HL-60 (cell line): ENCODE measurements at places on chromosomes 6 and 20.

DNA sequence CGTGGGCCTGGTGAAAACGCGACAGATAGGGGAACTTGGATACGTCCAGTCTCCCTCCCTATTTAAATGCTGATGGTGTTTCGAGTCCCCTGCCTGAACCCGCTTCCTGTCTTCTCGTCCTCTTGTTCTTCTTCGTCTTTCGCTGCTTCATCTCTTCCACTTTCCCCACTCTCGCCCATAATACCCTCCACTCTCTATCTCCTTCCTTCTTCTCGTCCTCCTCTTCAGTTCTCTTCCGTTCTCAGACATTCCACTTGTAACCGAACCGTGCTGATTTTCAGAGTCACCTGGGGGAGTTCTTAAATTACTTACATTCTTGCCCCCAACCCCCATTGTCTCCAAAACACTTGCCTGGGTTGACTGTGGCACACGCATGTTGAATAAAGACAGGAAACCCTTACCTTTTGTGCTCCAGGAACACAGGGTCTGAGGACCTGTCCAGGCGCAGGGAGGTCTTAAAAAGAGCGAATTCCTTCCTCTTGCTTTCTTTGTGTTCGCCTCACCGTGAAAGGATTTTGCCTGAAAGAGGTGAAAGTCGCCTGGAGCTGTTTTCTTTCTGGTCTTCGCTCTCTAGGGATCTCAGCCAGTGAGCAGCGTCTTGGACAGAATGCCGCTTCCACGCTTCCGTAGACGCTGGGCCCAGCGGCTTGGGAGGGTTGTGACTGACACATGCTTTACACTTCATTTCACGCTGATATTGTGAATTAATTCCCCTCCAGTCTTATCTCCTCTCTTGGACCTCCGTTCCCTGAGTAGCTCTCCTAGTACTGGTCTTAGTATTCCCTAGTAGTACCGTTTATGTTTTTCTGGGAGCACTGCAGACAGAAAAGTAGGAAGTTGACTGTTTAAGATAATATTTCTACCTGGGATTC lies 184.0 kb downstream of the GPX5 start:
- DNase-seq: no peak

DNA sequence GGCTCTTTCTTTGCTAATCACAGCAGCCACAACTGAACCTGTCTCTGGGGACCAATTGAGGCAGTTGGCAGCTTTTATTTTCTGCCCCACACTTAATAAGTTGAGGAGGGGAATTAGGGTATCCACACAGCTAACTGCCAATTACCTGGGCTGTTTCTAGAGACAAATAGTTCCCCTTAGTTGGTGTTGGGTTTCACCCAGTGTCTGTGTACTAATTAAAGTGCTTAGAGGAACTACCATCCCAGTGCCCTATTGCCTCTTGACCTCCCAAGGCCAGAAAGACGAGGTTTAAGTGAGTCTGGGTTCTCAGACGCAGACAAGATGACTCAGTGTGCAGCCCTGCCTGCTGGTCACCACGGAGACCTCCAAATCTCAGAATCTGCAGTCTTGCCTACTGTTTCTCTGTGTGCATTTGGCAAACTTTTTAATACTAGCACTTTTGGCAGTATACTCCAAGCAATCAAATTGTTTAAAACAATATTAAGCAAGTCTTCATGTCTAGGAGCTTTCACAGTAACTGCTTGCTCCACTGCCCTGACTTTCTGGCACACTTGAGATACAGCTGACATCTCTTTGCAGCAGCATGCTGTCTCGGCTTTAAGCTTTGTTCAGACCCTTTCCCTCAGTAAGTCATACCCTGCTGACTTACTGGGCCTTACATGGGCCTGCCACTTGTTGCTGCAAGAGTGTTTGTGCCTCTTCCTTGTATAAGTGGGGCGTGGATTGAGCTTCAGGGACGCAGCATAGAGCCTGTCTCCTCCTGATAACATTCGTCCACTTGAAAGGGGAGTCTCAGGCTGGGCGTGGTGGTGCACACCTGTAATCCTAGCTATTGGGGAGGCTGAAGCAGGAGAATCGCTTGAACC lies 31.9 kb downstream of the STK35 start:
- no peak for DNase-seq

- DNase-seq: no peak
Observed at GRCh38 chr20:33862709-33863403, 51.7 kb downstream of the CHMP4B start.

GRCh38 chr6:73176057-73176456 lies 49.2 kb downstream of the KHDC1L start:
- no peak for DNase-seq

GRCh38 chr6:130620338-130620781 lies 206.8 kb upstream of the SMLR1 start:
- DNase-seq: no peak

GRCh38 chr6:2796861-2797260 lies 31.7 kb downstream of the WRNIP1 start:
- peak; percentile 69 for DNase-seq

GRCh38 chr6:108779536-108780275 lies 68.5 kb upstream of the ARMC2 start:
- no peak for DNase-seq

DNA sequence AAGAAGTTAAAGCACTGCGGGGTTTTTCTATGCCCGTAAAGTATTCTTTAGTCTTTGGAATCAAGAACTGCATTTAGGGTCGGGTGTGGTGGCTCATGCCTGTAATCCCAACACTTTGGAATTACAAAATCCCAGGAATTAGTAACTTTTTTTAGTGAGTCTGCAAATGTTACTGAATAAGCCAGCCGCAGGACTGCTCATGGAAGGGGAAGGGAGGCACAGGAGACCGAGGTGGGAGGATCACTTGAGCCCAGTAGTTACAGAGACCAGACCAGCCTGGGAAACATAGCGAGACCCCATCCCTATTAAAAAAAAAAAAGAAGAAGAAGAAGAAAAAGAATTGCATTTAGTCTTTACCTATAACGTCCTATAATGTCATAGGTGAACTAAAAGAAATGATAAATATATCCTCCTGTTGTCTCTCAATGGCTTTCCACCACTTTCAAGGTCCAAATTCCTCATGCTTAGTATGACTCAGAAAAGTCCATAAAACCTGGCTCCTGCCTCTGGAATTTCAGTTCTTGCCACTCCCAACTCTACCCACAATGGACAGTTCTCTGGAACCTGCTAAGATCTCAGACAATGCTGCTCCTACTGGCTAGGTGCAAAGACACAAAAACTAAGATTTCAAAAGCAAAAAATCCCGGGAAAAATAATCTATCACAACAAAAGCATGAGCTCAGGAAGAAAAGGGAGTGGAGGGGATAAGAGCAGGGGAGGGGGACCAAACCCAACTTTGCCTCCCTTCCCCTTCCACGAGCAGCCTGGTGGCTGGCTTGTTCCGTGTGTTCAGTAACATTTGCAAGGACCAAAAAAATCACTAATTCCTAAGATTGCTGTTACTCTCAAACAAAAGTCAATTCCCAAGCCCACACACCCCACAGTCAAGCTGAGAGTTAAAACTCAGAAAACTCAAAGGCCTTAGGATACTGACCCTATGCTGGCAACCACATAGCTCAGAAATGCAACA lies 39.0 kb downstream of the B4GALT5 start:
- DNase-seq: no peak

DNA sequence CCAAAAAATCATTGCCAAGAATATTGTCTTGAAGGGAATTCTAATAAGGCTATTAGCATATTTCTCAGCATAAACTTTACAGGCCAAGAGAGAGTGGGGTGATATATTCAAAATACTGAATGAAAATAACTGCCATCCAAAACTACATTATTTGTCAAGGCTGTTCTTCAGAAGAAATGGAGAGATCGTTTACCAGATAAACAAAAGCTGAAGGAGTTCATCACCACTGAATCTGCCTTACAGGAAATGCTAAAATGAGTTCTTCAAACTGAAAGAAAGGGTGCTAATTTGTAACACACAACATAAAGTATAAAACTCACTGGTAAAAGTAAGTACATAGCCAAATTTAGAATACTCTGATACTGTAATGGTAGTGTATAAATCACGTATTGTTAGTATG lies 517.0 kb downstream of the TENT5A start:
- no peak for DNase-seq

DNA sequence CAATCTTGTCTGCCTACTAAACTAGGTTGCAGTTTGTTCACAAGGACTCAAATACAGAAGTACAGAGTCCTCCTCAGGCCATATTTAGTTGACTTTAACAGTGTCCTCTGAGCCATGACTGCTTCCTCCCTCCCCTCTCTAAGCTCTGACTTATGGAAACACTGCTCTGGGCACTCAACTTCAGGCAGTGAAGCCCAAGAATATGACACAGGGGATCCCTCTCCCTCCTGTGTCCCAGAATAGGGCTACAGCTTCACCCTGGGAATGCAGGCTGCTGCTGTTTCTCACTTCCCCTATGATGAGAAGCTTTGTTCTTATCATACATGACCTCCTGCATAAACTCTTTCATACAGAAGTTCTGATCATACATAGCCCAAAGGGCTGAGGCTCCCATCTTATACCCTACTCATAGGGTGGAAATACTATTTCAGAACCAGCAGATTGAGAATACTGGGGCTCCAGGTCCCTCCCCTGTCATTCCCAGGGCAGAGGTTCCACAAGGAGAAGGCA lies 97.3 kb upstream of the UST start:
- no peak for DNase-seq

DNA sequence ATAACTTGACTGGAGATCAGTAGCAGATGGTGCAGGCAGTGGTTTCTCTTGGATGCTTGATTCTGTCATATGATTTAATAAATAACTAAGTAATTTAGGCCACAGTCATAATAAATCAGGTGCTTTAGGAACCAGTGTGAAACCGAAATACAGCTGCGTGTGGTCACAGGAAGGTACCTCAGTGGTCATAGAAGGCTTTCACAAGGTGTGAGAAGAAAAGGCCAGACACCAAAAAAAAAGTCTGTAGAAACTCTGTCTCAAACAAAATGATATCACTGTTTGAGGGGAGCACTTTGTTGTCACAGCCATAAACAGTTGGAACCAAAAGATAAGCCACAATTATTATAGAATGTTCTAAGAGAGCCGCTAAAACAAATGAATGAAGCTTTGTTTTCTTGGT lies 56.5 kb downstream of the ARMC2 start:
- DNase-seq: no peak

DNA sequence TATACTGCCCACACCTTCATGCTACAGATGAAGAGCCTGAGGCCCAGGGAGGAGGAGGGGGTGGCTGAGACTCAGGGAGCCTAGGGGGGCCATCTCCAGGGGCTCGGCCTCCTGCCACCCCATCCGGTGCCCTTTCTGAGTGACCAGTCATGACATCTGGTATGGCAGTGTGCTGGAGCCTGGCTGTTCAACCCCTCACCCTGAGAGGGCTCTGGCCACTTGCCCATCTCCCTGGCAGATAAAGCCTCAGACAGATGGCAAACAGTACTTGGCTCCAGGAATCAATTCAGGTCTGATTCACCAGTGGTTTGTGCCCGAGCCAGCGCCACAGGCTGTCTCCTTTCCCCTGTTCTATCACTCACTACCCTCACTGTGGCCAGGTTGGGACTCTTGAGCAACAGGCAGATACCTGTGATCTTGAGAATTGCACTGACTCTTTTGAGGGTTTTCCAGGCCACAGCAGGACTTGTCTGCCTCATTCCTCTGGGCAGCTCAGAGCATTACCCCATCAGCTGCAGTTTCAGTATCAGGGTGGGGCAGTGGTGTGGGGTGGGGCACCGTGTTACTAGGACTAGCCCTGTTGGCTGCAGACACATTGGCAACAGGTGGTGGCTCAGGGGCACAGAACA lies 22.8 kb downstream of the SRSF3 start:
- no peak for DNase-seq

GRCh38 chr6:2396042-2396657 lies 150.7 kb upstream of the GMDS start:
- DNase-seq: no peak

- DNase-seq: no peak
Observed at GRCh38 chr20:3812259-3812681, 8.1 kb upstream of the AP5S1 start.

GRCh38 chr20:14838663-14839628 lies 501.5 kb upstream of the FLRT3 start:
- DNase-seq: no peak

DNA sequence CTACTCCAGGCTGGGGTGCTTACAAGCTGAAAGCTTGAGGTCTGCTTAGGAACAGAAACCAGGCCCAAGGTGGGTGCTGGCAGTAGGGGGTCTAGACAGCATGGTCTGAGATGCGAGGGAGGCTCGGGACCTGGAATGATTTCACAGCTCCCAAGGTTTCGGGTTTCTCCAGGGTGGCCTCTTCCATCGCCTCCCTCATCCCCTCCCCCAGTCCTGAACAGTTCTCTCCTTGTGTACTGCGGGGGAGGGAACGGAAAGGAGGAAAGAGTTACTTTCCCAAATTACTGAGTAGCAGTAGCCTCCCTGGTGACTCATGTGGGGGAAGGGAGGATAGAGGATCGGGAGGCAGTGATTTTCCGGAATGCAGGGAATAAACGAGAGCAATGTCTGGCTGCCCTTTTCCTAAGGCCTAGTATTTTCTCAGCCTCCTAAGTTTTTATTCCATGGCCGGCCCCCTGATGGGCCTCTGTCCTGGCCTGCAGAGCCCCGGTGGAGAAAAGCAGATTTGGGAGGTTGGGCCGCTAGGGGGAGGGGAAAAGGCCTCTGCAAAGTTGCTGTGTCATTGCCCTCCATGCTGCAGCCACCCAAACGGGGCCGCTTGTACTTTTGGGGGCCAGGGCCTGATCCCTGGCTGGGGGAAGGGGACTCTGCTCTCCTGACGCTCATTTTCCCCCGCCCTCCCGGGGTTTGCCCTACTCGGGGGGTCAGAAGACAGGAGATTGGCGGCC lies 1.5 kb downstream of the BRD2 start:
- peak; percentile 68 for DNase-seq

DNA sequence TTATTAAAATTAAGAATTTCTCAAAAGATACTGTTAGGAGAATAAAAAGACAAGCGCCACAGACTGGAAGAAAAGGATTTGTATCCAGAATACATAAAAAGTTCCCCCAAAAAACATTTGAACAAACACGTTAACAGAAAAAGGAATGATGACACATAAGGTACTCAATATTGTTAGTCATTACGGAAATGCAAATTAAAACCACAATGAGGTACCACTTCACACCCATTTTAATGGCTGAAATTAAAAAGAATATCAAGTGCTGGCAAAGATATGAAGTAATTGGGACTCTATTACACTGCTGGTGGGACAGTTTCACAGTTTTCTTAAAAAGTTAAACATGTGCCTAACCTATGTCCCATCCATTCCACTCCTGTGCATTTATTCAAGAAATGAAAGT lies 51.4 kb downstream of the HECA start:
- DNase-seq: no peak

DNA sequence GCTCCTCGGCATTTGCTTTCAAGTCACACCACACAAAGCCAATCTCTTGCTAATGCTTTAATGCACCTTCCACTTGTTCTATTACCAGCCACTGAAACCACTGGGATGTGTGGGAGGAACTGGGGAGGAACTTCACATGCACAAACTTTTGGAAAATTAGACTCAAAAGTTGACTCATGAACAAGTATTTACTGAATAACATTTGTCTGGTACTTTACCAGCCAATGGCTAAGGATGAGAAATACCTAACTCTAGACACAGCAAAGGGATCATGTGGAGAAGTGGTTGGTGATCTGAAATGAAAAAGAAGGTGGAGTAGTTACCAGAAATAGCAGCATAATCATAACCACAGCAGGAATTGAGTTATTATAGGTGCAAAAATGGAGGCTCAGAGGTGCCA lies 554.0 kb upstream of the NOX3 start:
- no peak for DNase-seq
